ENCODE measurements at places on chromosomes 16 and 17. TPM values are rescaled to one million over a fixed set of nuclear protein-coding genes. Genes with fewer than 3 reads are reported as not detected.
A peak's percentile ranks its signal among the peaks of the same experiment; 100 is the strongest.

DNA sequence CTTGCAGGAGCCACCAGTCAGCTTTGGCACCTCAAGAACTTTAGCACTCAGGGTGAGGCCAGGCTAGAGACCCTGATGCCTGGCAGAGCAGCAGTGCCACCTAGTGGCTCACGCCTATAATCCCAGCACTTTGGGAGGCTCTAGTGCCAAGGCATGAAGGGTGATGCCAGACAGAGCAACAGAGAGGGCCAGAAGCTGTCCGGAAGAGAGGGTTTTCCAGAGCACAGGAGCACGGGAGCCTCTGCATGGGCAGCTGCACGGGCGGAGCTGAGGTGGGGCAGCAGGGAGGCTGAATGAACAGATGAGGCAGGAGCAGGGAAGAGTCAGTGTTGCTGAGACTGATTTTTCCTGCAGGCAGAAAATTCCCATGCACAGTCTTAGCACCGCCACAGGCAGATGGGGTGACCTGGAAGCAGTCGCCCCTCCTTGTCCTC lies 38.9 kb downstream of the MYH3 start:
- no peak overlapping the region for H3K27ac ChIP-seq
- no peaks in the 10 kb centered on the region for H3K36me3 ChIP-seq

GRCh38 chr17:17385491-17385890 lies 82.3 kb downstream of the NT5M start:
- no peak overlapping the region for H3K4me3 ChIP-seq
- no peaks in the 10 kb centered on the region for H3K27me3 ChIP-seq
- no peaks in the 10 kb centered on the region for H3K36me3 ChIP-seq
- no peaks in the 10 kb centered on the region for H3K4me1 ChIP-seq

DNA sequence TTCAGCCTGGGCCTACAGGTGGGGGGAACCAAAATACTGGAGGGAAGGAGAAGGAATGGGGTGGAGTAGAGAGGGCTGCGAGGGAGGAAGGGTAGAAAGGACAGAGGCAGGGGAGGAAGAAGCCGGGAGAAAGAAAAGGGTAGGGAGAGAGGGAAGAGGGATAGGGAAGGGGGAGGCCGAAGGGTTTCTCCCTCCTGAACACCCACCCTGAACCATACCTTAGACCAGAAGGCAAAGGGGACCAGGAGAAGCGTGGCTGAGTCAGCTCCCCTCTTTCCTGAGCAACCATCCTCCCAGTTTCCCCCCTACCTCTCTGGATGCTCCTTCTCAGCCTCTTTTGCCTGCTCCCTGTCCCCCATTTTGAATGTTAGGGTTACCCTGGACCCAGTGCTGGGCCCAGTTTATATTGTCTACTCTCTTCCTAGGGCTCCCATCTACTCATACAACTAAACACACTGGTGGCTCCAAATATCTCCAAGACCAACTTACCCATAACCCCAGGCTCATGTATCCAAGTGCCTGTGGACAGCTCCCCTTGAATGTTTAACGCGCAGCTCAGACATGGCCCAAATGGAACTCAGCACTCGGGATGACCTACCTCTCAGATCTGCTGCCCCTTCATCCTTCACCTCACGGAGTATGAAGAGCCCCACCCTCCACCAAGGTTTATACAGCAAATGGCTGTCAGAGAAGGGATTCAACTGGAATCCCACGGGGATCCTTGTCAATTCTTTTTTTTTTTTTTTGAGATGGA lies 7.8 kb downstream of the TSPOAP1 start:
- peaks cover 8% of the 10 kb centered on the region for H3K4me1 ChIP-seq
- DNase-seq: peak; percentile 9
- H3K27ac ChIP-seq: no peak overlapping the region
- no peaks in the 10 kb centered on the region for H3K27me3 ChIP-seq
- no peak overlapping the region for H3K4me3 ChIP-seq
- H3K36me3 ChIP-seq: no peaks in the 10 kb centered on the region

GRCh38 chr17:41705271-41705991 lies 6.7 kb upstream of the GAST start:
- no peak overlapping the region for H3K4me3 ChIP-seq
- DNase-seq: peak; percentile 71
- H3K4me1 ChIP-seq: peaks cover 5% of the 10 kb centered on the region
- no peaks in the 10 kb centered on the region for H3K27me3 ChIP-seq
- H3K36me3 ChIP-seq: no peaks in the 10 kb centered on the region

GRCh38 chr17:71900621-71901229 lies 220.1 kb upstream of the SOX9 start:
- no peaks in the 10 kb centered on the region for H3K36me3 ChIP-seq
- DNase-seq: no peak
- no peak overlapping the region for H3K27ac ChIP-seq

DNA sequence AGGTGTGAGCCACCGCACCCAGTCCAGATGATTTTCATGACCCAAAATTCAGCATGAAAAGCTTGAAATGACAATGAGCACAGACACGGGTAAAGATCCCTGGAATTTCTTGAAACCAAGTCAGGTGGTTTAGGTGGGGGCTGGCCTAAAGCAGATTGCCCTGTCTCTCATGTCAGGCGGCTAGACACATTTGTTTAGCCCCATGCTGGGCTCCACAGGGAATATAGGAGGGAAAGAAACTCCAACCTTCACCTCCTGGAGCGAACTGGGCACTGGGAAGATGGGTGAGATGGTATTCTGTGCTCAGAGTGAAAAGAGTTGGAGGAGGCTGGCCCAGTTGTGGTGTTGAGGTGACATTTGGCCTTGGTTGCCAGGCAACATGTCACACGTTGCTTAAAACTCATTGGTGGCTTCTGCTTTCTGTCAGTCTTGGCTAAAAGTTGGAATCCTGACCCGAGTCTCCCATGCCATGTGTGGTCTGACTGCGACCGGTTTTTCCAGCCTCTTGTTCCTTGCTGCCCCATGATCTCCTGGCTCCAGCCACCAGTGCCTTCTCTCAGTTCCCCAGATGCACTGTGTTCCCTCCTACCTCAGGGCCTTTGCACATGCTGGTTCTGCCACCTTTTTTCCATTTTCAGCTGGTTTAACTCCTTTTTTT lies 113.7 kb downstream of the ABCC6 start:
- H3K4me1 ChIP-seq: peaks cover 2% of the 10 kb centered on the region
- no peak overlapping the region for H3K27ac ChIP-seq
- H3K4me3 ChIP-seq: no peak overlapping the region
- H3K27me3 ChIP-seq: no peaks in the 10 kb centered on the region

GP1BA gene
- total RNA-seq: not detected

CES1 gene
- 24.6 TPM for total RNA-seq

EARS2 gene
- total RNA-seq: 15.0 TPM

Measured in ovary (tissue), 10 donors.